Foreskin keratinocyte (primary cell): ENCODE measurements at places on chromosomes 6 and 20. TPM values are rescaled to one million over a fixed set of nuclear protein-coding genes. Genes with fewer than 3 reads are reported as not detected.
A peak's percentile ranks its signal among the peaks of the same experiment; 100 is the strongest.

OR12D3 gene
- total RNA-seq, result not detected in 2 replicates

DNA sequence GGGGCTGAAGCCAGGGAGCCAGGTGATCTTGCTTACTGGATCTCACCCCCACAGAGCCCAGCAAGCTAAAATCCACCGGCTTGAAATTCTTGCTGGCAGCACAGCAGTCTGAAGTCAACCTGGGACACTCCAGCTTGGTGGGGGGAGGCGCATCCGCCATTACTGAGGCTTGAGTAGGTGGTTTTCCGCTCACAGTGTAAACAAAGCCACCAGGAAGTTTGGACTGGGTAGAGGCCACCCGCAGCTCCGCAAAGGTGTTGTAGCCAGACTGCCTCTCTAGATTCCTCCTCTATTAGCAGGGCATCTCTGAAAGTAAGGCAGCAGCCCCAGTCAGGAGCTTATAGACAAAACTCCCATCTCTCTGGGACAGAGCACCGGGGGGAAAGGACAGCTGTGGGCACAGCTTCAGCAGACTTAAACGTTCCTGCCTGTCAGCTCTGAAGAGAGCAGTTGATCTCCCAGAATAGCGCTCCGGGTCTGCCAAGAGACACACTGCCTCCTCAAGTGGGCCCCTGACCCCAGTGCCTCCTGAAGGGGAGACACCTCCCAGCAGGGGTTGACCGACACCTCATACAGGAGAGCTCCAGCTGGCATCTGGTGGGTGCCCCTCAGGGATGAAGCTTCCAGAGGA, 206.3 kb upstream of the KHDRBS2 start:
- no peak for DNase-seq

GRCh38 chr6:124661097-124661661, 301.1 kb upstream of the RNF217 start:
- DNase-seq, result no peak

GRCh38 chr6:133241901-133242636, 912 bp downstream of the EYA4 start:
- DNase-seq, result peak; percentile 21

ZKSCAN3 gene
- 3.4 and 4.2 TPM in 2 replicates for total RNA-seq

OXT gene
- not detected in 2 replicates for total RNA-seq

PPIL4 gene
- 27.6 and 29.3 TPM in 2 replicates for total RNA-seq

DNA sequence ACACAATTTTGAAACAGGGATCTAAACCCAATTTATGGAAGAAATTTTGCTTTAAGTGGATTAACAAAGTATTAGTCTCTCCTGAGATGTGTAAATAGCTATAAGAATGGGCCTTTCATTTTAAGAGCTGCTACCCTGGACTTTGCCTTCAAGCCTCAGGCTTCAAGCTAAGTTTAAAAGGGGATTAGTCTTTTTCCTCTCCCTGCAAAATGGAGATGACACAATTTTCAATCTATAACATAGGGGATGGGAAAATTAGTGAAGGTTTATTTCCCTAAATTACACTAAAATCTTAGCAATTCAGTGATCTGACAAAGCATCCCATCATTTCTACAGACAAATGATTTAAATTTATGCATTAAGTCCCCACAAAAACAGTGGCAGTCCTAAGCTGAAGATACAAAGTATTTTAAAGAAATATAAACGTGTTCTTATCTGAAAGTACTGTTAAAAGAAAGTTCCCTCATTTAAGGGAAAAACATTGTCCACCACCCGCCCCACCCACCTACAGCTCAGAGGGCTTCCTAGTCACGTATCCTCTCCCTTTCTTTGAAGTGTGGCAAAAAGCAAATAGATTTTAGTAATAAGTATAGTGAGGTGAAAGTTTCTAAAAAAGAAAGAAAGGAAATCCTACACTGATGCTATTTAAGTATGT, 14.5 kb downstream of the ARHGAP18 start:
- no peak for DNase-seq

DNA sequence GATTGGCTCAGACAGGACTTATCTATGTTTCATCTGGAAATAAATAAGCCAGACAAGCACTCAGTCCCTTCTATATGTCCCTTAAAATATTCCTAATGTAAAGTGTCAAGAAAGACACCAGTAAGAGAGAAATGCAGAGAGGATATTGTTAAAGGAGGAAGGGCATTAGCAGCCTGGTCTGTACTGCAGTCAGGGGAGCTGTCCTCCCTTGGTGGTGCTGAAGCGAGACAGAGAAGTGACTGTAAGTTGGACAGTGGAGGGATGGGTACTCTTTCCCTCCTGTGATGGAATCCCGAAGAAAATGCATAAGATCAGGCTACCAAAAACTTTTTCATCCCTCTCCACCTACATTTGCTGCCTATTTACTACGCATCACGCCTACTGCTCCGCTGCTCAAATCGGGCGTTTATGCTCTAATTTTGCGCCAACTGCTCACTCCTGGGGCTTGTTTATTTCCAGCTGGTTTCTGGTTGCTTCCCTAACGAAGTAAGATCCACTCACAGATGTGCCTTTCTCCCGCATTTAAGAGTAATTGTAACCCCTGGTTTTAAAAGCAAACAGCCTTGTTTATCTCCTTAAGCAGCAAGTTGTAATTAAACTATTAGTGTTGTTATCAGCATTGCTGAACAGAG, 35.2 kb downstream of the PHACTR1 start:
- DNase-seq, result peak; percentile 42

PTPRA gene
- 32.1 and 36.5 TPM in 2 replicates for total RNA-seq

OLIG3 gene
- total RNA-seq, result not detected in 2 replicates

DNA sequence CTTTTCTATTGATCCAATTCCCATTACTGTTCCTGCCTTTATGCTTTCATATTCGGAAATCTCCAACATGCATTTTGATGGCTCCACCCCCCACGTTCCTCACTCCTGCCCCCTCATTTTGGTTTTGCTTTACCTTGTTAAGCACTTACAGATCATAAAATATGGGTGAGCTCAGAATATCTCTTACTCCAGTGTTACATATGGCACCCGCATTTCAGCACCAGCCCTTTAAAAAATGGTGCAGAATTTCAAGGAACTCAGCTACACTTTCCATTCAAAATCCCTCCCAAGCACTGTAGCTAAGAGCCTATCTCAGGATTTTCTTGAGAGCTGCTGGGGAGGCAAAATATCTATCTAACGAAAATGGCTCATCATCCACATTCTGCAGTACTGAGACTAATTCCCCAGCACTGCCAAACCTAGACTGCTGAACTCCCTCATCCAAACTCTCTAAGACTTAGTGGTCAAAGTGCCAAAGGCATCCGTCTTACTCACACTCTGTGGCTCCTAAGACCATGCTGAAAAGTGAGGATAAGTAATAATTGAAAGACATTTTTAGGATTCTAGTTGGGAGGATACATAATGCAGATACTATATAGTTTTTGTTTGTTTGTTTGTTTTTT, 7.8 kb downstream of the SGK1 start:
- DNase-seq, result no peak
